ENCODE measurements at places on chromosomes 3 and 15.

- DNase-seq = no peak
Observed at GRCh38 chr3:155179966-155180757, 100.0 kb downstream of the MME start.

- no peak for DNase-seq
Observed at GRCh38 chr3:123725652-123726400, 141.0 kb upstream of the HACD2 start.

DNA sequence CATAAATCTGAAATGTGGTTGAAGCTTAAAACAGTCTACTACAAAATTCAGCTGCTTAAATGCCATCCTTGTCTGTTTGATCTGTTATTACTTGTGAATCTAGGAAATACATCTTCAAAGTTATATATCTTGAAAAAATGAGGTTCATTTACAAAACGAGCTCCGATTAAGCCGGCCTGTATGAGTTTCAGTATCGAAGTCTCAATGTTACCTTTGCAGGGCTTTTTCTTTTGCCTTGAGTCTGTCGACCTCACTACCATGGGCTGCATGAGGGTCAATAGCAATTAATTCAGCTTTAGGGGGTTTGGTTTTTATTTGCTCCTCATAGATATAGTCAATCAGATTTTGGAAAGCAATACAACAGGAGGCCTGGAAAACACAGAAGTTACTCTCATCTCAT is 23.2 kb downstream of the ERICH6 start:
- DNase-seq = no peak

DNA sequence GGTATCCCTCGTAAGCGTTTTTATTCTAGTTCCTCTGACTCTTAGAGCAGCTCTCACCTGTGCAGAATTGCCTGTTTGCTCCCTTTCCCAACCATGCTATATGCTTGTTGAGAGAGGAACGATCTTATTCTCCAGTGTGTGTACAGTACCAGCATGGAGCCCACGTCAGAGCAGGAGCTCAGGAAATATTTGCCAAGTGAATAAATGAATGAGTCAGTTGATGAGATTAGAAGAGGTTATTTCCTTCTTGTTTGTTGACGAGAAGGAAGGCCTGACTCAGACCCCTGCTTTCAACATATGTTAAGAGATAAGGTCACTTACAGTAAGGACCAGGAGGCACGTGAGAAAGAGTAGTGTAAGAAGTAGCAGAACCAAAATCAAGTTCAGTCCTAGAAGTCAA is 106.3 kb upstream of the ABHD17C start:
- DNase-seq = peak; percentile 70

- DNase-seq = no peak
Observed at GRCh38 chr3:1855841-1856240, 242.8 kb upstream of the CNTN4 start.

DNA sequence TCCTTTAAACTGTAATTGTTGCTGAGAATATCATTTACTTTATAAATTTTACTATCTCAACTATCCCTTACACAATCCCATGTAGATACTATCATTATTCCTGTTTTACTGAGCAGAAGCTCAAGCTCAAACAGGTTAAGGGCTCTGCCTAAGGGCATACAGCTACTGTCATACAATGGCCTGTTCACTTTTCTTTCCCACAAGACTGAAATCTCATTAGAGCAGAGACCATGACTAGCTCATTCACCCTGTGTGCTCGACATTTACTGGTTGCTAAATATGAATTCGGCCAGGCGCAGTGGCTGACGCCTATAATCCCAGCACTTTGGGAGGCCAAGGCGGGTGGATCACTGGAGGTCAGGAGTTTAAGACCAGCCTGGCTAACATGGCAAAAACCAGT is 1.6 kb upstream of the MESP2 start:
- no peak for DNase-seq

- DNase-seq = no peak
Observed at GRCh38 chr15:39896846-39897245, 23.2 kb downstream of the GPR176 start.

DNA sequence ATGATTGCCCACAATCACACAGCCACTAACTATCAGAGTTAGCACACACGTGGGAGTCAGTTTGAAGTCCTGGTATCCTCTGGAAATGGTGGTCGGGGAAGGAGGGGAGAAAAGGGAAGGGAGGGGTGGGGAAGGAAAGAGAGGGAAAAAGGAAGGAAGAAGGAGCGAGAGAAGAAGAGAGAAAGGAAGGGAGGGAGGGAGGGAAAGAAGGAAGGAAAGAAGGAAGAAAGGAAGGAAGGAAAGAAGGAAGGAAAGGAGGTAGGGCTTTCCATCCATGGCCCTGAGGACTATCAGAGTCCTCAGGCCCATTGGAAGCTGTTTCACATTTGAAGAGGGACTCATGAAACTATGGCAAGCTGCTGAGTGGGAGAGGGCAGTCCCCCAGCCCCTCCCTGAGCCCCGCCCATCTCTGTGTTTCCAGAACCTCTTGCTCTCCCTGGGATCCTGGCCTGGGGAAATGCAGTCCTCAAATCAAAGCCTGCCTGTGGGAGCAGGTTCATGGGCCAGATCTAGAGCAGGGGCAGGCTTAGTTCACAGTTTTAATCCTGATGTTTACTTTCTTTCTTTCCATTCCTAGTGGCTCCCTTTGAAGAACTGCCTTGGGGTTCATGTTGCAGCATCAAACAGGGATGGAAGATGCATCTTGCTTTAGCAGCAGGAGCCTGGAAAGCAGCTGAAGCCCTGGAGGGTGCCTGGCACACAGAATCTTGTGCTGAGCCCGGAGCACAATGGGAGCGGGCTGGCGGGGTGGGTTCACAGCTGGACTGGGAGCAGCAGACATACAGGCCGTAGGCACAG is 66.1 kb upstream of the GLCE start:
- no peak for DNase-seq

DNA sequence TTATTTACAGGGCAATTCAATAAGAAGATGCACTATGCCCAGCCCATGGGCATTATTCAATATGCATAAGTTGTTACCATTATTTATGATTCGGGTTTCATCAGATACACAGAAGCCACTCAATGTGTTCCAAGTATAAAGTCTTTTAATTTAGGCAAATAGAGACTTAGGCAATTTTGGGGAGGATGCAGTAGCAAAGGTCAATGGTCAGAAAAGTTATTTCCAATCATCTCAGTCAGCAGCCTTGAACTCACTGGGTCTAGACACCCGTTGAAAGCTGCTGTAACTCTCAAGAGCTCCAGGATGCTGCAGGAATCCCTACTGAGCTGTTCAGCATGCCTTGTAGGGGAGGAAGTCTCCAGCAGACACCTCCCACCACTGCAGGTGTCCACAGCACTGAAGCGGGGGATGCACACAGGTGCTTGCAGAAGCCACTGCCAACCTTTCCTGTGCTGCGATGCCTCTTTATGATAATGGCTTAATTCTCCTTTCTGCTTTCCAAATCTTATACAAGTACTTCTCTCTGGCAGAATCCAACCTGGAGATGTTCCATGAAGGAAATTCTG is 155.0 kb upstream of the SUCLG2 start:
- no peak for DNase-seq

- no peak for DNase-seq
Observed at GRCh38 chr15:100276506-100276905, 65.3 kb downstream of the ADAMTS17 start.

GRCh38 chr3:126390751-126391150 is 4.0 kb upstream of the CFAP100 start:
- DNase-seq = no peak
